ENCODE measurements at places on chromosomes 4 and X.

DNA sequence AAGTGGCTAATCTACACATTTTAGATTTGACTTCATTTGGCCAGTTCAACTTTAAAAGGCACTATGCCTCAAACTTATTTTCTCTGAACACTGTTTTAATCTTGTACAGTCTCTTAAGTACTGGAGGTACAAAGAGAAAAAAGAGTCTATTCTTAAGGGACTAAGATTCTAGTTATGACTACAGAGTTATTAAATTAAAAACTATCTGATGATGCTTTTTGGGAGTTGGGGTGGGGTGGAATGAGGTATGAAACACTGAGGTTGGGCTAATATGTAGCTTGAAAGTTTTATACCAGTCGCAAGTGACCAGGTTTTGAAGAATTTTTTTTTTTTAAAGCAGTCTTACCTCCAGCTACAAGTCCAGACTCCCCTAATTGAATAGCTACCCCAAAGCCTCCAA, 17.7 kb upstream of the GPR34 start:
- DNase-seq, result no peak

DNA sequence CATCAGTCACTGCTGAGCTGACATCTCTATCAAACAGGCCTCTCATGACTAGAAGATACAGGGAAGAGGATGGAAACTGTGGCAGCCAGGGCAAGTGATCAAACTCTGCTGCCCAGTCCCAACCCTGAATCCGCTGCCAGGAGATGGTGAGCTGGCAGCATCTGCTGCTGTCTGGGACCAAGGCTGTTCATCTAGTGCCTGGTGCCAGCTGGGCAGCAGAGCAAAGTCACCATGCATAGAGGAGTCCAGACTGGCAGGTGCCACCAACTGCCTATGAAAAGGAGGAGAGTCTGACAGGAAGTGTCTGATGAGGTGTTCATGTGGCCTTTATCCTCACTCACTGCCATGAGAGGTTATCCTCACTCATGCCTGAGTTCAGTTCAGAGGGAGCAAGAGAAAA, 518.9 kb downstream of the MID1IP1 start:
- no peak for DNase-seq

- no peak for DNase-seq
Measured at GRCh38 chr4:53861856-53862610, 202.4 kb downstream of the CHIC2 start.

DNA sequence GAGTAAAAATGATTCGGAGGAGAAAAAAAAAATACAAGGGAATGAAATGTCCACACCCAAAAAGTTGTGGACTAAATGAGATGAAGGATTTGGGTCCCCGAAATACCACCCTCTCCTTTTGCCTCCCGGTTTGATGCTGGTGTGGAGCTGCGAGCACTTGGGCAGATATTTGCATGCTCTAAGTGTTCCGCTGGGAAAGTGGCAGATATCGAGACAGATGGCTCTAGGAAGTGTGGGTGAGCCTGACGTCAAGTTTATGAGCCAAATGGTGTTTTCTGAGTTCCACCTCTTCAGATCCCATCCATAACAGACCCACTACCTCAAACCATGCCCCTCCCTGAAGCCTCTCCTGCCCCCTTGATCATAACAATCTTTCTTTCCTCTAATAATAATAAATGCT, 228.6 kb downstream of the QDPR start:
- no peak for DNase-seq

DNA sequence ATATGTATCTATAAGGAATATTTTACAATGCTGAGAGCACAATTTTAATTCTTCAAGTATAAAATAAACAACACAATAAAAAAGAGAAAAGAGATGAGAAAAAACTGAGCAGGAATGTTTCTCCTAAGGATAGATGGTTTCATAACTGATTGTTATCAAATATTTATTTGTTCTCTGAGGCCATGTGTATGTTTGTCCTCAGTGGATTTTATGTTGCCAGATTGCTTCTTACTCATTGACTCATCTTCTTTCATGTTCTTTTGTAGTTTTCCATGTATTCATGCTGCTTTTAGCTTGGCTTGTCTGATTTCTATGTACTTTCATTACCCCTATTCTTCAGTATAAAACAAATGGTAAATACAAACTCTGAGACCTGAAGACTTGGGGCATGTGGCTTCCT, 41.2 kb downstream of the NPY5R start:
- DNase-seq, result no peak

DNA sequence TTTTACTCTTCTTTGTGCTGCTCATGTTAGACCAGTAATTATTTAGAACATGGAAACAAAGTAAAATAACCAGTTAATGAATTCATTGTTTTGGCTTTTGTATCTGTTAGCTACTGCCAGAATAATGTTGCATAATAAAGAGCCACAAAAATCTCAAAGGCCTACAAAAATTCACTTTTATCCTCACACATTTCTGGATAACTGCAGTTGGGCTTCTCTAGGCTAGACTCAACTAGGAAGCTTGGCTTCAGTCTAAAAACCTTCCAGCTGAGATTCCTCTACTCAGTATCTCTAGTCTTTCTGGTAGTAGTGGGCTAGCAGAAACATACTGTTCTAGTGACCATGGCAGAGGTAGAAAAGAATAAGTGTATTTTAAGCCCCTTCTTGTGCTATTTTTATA, 73.0 kb downstream of the FAT4 start:
- DNase-seq, result no peak

GRCh38 chr4:5815641-5816040, 77.2 kb downstream of the CRMP1 start:
- DNase-seq, result no peak

GRCh38 chrX:153102418-153102817, 30.2 kb downstream of the PNMA6A start:
- DNase-seq, result no peak

- DNase-seq, result no peak
Measured at GRCh38 chr4:38710053-38710452, 46.1 kb downstream of the KLF3 start.

- no peak for DNase-seq
Measured at GRCh38 chrX:97400492-97400891, 516.8 kb downstream of the RPA4 start.

GRCh38 chr4:101421386-101421785, 74.1 kb upstream of the PPP3CA start:
- DNase-seq, result no peak

GRCh38 chr4:93786149-93786548, 42.4 kb upstream of the ATOH1 start:
- no peak for DNase-seq

GRCh38 chr4:138659812-138660316, 355.7 kb upstream of the NOCT start:
- no peak for DNase-seq

- DNase-seq, result no peak
Measured at GRCh38 chr4:3374667-3375066, 67.1 kb upstream of the HGFAC start.

GRCh38 chrX:129696463-129697155, 41.9 kb upstream of the APLN start:
- DNase-seq, result no peak

GRCh38 chr4:15947684-15948083, 9.1 kb upstream of the FGFBP1 start:
- no peak for DNase-seq

DNA sequence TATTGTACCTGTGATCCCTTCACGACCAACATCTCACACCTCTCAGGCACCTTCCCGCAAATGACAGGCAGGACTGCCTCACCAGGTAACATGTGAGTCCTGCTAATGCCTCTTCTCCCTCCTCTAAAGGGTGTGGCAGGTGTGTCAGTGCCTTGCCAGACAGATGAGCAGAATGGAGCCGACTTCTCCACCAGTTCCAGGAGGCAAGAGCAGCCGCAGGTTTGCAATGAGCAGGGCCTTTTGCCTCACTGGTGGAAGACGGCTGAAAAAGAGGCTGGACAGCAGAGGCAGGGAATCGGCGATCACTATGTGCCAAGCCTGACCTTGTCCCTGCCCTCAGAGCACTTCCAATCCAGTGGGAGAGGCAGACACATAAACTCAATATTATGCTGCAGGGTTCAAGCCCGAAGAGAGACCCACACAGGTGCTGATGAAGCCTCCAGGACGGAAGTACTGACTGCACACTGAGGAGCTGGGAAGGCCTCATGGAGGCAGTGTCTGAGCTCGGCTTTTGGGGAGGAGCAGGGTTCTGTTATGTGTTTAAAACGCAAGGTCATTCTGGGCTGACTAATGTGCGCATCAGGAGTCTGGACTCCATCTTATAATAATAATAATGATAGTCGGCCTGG, 57.9 kb downstream of the C4orf50 start:
- DNase-seq, result no peak

DNA sequence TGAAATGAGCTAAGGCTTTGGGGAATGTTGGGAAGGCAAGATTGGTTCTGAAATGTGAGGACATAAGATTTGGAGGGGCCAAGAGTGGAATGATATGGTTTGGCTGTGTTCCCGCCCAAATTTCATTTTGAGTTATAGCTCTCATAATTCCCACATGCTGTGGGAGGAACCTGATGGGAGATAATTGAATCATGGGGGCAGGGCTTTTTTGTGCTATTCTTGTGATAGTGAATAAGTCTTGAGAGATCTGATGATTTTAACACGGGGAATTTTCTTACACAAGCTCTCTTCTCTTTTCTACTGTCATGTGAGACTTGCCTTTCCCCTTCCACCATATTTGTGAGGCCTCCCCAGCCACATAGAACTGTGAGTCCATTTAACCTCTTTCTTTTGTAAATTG, 157.6 kb upstream of the C1QTNF7 start:
- DNase-seq, result no peak

DNA sequence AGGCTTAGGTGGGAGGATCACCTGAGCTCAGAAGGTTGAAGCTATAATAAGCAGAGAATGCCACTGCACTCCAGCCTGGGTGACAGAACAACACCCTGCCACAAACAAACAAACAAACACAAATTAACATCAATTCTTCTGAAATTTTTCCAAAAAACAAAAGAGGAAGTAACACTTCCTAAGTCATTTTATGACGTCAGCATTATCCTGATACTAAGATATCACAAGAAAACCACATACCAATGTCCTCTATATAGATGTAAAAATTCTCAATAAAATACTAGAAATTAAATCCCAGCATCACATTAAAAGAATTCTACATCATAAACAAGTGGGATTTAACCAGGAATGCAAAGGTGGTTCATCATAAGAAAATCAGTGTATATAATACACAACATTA, 64.4 kb upstream of the STK26 start:
- no peak for DNase-seq

DNA sequence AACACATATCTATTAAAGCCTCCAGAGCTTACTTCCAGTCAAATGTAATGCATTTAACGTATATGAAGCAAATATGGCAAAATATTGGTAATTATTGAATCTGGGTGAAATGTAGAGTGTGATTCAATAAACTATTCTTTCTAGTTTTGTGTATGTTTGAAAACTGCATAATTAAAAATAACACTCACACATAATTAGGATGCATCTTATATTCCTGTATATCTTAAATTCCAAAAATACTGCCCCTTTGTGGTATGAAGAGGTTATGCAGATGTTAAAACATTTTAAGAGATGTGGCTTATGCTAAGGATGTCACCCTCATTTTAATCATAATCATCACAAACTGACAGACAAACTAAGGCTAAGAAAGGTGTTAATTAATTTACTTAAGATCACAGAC, 182.9 kb downstream of the COX18 start:
- DNase-seq, result no peak

GRCh38 chr4:122542411-122543236, 78.2 kb downstream of the IL21 start:
- DNase-seq, result no peak

GRCh38 chr4:96874657-96875056, 1034.8 kb downstream of the PDHA2 start:
- DNase-seq, result no peak

DNA sequence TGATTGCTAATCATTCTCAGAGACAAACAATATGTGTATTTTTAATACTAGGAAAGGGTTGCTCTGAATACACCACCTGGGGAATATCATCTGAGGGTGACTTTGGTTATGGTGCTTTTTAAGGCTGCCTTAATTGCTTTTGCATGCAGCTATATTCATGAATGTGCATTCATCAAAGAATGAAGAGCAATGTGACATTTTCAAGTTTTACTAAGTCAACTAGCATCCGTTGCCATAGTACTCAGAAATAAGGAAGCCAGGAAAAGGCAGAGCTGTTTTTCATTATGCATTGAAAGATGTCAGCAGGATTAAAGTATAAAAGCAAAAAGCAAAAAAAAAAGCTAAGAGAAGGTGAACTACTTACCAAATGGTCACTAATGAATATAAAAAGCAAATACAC, 67.4 kb upstream of the PCDH18 start:
- no peak for DNase-seq

GRCh38 chr4:87843936-87844335, 11.2 kb downstream of the MEPE start:
- no peak for DNase-seq

DNA sequence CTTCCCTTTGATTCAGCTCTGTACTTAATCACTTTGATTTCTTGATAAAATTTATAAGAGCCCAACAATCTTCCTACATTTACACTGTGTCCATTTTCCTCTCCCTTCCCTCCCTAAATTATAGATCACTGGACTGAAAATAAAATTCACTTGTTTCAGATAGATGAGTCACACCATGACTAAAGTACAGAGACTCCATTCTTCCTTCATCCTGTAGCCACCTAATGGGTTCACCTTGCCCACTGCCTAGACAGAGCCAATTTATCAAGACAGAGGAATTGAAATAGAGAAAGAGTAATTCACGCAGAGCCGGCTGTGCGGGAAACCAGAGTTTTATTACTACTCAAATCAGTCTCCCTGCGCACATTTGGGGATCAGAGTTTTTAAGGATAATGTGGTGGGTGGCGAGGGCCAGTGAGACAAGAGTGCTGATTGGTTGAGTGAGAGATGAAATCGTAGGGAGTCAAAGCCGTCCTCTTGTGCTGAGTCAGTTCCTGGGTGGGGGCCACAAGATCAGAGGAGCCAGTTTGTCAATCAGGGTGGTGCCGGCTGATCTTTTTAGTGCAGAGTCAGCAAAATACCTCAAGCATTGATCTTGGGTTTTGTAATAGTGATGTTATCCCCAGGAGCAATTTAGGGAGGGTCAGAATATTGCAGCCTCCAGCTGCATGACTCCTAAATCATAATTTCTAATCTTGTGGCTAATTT, 71.3 kb upstream of the MED14 start:
- DNase-seq, result no peak

GRCh38 chr4:78534286-78534955, 17.1 kb upstream of the ANXA3 start:
- DNase-seq, result no peak

DNA sequence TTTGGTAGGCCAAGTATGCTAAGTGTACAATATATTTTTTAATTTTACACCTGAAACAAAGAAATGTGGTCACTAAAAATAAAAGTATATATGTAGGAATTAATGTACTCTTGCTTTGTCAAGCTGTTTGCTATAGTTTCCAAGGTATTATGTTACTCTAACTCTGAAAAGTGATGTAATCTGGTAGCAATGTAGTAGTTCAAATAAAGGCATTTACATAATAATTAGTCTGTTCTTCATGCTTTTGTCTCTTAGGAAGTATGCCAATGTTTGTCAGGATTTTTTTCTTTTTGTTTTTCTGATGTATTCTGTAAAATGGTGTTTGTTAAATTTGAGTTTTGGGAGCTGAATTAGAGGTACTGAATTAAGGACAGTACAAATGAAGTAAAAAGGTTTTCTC, 89.5 kb downstream of the PLS3 start:
- DNase-seq, result no peak
